Skeletal muscle cell (primary cell): ENCODE measurements at places on chromosomes 5 and 9.

GRCh38 chr5:176627582-176627981 lies 2.8 kb downstream of the SNCB start:
- no peak for DNase-seq

GRCh38 chr9:20962536-20963225 lies 68.8 kb downstream of the HACD4 start:
- no peak for DNase-seq

DNA sequence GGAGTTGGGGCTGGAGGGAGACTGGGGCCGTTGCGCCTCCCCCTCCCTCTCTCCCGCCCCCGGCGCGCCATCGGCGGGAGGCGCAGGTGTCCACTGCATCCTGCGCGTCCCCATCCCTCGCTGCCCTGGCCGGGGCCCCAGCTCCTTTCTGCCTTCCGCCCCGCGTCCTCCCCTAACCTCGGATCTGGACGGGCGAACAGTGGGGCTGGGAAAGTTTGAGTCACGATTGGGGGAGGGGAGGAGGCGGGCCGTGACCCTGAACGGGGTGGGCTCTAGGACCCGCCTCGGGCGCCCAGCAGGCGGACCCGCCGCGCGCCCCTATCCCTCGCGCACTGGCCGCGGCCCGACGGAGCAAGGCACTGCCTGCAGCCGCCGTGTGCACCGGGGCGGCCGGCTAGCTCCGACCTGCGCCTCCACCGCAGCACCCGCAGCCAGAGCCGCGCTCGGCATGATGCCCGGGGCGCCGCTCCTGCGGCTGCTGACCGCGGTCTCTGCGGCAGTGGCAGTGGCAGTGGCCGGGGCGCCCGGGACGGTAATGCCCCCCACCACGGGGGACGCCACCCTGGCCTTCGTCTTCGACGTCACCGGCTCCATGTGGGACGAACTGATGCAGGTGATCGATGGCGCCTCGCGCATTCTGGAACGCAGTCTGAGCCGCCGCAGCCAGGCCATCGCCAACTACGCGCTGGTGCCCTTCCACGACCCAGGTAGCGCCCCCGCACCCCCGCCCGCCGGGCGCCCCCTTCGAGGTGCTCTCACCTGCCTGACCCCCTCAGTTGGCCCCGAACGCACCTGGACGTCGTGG lies at the start of gene HMCN2:
Gene HMCN2, plus strand, starts transcription at position 330 of the 805 bp plus-strand sequence. Its CDS starts 119 bp downstream, at position 449.
- DNase-seq, result no peak

- DNase-seq, result no peak
Measured at GRCh38 chr5:115586525-115587146, 15.6 kb downstream of the TICAM2 start.

- no peak for DNase-seq
Measured at GRCh38 chr5:118653872-118654271, 334.5 kb downstream of the DTWD2 start.

- DNase-seq, result no peak
Measured at GRCh38 chr5:11672385-11673085, 231.7 kb downstream of the CTNND2 start.

- no peak for DNase-seq
Measured at GRCh38 chr5:67290655-67291054, 94.1 kb upstream of the CD180 start.

DNA sequence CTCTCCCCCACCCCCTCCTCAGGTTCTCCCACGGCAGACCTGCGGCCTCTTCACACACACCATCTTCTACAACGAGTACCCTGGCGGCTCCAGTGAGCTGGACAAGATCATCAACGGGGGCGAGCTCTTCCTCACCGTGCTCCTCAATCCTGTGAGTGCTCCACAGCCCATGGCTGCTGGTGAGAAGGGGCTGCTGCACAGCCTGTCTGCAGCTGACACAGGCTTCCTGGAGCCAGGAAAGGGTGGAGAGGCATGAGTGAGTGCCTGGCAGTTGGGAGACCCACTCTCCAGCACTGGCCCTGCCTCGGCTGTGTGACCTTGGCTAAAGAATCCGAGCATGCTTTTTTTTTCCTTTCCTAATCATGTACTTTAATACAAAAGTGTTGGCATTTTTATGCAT lies 31.3 kb downstream of the NDST1 start:
- no peak for DNase-seq

DNA sequence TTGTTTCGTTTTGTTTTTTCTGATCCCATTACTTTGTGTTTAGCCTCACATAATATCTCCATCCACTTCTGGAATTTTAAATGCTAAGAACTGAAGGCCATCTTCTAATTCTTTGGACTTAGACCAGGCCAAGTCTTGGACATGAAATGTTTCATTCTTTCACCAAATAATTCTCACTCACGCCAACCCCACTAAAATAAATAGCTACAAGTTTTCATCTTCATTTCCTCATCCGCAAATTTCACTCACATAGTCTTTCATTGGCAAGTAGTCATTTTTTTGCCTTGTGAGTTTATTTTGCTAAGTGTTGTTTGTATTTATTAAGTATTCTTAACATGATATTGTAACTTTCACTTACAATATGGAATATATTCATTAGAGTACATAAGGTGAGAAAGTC lies 1188.6 kb upstream of the SEMA6A start:
- no peak for DNase-seq

DNA sequence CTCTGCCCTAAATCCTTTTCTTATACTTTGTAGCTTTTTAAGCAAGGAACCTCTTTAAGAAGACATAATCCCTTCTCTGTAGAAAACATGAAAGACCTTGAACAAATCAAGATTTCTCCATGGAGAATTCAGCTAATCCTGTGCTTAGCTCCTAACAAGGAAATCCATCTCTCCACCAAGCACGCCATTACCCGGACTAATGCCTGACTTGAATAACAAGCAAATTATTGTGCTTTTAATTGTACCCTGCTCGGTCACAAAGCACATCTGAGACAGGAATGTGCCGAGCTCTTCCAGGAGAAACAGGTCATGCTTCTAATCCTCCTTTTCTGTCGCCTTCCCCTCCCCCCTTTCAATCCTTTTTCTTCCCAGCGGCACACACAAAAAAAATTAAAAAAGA lies 141.3 kb downstream of the PSAT1 start:
- DNase-seq, result no peak

- DNase-seq, result no peak
Measured at GRCh38 chr9:113901221-113901688, 25.1 kb downstream of the ZNF618 start.

- no peak for DNase-seq
Measured at GRCh38 chr5:64384765-64385164, 121.0 kb upstream of the RGS7BP start.

- no peak for DNase-seq
Measured at GRCh38 chr9:72038408-72038807, 22.0 kb downstream of the C9orf57 start.

DNA sequence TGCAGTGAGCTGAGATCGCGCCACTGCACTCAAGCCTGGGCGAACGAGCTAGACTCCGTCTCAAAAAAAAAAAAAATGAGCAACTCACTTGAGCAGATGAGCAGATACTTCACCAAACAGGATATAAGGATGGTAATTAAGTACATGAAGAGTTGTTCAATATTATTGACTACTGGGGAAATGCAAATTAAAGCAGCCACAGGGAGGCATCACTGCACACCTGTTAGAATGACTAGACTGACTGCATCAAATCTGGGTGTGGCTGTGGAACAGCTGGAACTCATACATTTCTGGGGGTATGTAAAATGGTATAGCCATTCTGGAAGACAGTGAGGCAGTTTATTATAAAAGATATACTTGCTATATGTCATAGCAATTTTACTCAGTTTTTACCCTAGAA lies 93.0 kb downstream of the WNK2 start:
- no peak for DNase-seq

GRCh38 chr5:132915681-132916080 lies 42.2 kb downstream of the LEAP2 start:
- DNase-seq, result no peak

DNA sequence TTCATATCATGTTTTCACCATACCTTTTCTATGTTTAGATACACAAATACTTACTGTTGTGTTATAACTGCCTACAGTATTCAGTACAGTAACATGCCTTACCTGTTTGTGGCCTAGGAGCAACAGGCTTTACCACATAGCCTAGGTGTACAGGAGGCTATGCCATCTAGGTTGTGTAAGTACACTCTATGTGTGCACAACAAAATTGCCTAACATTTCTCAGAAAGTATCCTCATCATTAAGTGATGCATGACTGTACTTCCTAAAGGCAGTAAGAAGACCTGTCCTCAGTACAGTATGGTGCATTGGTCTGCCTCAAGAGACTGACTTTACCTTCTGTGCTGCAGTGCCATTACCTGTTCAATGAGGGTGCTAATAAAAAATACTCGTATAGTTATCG lies 7.9 kb downstream of the TXN start:
- no peak for DNase-seq

GRCh38 chr5:78887384-78888118 lies 97.6 kb downstream of the ARSB start:
- no peak for DNase-seq

GRCh38 chr5:78903861-78904260 lies 81.2 kb downstream of the ARSB start:
- no peak for DNase-seq

DNA sequence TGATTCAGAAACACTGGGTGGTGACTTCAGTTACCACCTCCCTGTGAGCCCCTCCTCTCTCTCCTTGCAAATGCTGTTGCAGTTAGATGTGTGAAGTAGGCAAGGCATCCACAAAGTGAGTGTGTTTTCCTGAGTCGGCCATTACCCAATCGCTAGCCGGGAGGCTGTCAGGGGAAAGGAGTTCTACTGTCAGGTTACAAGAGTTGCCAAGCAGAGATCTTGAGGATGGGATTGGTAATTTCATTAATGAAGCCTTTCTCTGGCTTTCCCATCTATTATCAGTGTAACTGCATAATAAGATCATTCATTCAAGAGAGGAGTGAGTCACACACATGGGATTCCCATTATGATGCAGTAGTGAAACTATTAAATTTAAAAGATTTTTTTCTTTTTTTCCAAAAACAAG lies 106.9 kb downstream of the GLDC start:
- peak; percentile 23 for DNase-seq

- no peak for DNase-seq
Measured at GRCh38 chr9:36818965-36819870, 214.8 kb downstream of the PAX5 start.

GRCh38 chr9:97315550-97315949 lies 8.1 kb downstream of the CCDC180 start:
- DNase-seq, result peak; percentile 47

- DNase-seq, result peak; percentile 20
Measured at GRCh38 chr5:54249210-54250028, 61.0 kb downstream of the ARL15 start.

GRCh38 chr9:124710766-124711165 lies 60.3 kb downstream of the NR6A1 start:
- no peak for DNase-seq

DNA sequence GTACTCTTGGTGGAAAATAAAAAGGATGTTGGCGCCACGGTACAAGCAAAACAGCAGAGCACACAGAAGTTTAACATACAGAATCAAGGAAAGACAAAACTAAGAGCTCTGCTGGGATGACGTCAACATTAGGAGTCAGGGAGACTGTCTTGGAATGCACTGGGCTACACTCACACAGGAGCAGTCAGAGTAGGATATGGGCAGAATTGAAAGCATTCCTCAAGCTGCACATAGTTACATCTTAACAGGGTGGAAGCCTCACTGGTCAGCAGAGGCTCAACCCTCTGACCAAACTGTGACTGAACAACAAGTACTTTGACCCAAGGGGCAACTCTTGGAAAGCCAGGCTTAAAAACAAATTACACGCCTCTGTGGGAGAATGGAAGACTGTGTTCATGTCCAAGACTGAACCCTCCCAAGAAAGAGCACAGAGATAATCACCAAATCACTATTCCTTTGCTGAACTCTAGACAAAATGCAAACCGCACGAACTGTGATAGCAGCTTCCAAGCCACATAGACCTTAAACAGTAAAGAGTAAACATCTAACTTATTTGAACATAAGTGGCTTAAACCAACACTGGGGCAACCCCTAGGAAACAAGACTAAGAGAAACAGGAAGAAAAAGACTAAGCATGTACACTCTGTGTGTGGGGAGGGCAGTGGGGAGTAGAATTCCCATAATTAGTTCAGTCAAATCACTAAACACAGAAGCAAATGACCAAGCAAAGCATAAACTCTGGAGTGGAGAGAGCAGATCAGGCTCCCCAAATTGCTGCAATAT lies 772.7 kb downstream of the PRELID2 start:
- DNase-seq, result no peak

DNA sequence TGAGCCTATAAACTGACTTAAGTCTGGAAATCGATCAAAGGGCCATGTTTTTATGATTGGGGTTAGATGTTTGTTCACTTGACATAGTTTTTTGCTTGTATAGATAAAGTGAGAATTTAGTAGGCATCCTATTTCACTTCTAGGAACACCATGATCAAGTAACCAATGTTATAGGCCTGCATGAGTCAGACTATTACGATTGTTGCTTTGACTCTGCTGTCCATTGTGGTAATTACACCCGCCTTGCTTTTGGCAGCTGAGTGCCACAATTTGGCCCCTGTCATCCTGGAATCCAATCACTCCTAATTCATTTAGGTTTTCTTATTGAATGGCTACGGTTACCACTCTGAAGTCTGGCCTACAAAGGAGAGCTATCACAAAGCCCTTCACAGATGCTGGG lies 67.8 kb upstream of the IL33 start:
- no peak for DNase-seq

GRCh38 chr5:16152601-16153568 lies 26.7 kb downstream of the MARCHF11 start:
- DNase-seq, result no peak

DNA sequence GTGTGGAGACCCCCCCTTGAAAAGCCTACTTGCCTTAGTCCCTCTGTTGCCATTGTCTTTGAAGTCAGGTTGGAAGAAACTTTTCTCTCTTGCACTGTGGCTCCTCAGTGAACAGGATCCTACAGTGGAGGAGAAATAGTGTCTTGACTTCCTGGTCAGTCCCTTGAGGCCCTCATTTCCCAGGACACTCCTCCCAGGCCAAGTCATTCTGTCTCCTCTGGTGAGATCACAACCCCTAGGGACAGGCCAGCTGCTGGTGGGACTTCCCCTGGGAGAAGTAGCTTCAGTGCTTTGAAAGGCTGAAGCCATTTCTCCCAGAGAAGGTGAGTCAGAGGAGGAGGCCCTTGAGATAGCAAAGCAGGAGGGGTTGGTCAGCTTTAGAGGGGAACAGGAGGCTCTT lies 10.1 kb upstream of the GRIA1 start:
- DNase-seq, result no peak

DNA sequence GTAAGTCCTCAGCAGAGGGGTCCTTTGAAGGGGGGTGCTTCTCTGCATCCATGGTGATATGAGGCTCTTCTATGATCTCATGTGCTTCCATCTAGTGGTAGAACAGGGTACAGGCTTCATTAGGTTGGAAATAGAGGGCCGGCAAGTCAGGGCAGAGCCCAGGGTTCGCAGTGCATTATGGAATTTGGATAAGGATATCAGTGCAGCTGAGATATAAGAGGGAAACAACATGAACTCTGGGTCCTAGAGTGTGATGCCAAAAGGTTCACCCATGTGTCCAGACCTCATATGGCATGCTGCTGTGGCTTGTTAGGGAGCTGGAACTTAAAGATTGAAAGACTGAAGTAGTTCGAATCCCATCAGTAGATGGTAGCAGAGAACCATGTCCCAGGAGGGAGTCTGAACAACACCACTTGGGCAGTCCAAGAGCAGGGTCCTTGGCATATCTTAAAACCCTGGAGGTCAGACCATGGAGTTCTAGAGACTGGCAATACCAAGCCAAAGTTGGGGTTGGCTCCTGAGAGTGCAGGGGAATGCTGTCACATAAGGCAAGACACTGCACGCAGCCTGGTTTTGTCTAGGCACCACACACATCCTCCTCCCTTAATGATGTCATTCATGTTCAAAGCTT lies 2.3 kb downstream of the FAM221B start:
- no peak for DNase-seq

- no peak for DNase-seq
Measured at GRCh38 chr5:109161914-109162683, 247.7 kb downstream of the PJA2 start.

GRCh38 chr5:13708906-13709305 lies 235.6 kb downstream of the DNAH5 start:
- no peak for DNase-seq
